ENCODE measurements at places on chromosomes 1 and 21. TPM values are rescaled to one million over a fixed set of nuclear protein-coding genes. Genes with fewer than 3 reads are reported as not detected.

FYB2 gene
- not detected for total RNA-seq

LRRN2 gene
- total RNA-seq = not detected

GRCh38 chr1:22216966-22217365 lies 74.1 kb upstream of the WNT4 start:
- no peak for DNase-seq

KIAA1614 gene
- 1.7 TPM for total RNA-seq

- DNase-seq = no peak
These were observed 622.0 kb upstream of the BRINP3 start for GRCh38 chr1:191099696-191100095.

FOXO6 gene
- not detected for total RNA-seq

DNA sequence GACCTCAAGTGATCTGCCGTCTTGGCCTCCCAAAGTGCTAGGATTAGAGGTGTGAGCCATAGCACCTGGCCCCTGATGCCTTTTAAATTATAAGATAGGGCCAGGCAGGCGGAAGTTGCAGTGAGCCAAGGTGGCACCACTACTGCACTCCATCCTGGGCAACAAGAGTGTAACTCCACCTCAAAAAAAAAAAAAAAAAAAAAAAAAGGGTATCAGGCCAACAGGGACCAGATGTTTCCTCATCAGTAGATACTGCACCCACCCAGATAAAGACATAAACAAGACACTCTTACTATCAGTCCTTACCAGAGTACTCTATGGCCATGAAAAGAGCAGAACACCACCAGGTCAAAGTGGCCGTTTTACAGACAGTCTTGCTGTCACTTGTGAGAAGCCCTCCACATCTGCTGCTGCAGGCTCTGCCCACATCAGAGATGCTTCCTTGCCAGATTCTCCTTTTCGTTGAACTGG lies 3.3 kb downstream of the C21orf58 start:
- DNase-seq = no peak

KRTAP7-1 gene
- not detected for total RNA-seq

- peak; percentile 42 for DNase-seq
These were observed 720 bp upstream of the TMCC2 start for GRCh38 chr1:205226868-205227583.

DNA sequence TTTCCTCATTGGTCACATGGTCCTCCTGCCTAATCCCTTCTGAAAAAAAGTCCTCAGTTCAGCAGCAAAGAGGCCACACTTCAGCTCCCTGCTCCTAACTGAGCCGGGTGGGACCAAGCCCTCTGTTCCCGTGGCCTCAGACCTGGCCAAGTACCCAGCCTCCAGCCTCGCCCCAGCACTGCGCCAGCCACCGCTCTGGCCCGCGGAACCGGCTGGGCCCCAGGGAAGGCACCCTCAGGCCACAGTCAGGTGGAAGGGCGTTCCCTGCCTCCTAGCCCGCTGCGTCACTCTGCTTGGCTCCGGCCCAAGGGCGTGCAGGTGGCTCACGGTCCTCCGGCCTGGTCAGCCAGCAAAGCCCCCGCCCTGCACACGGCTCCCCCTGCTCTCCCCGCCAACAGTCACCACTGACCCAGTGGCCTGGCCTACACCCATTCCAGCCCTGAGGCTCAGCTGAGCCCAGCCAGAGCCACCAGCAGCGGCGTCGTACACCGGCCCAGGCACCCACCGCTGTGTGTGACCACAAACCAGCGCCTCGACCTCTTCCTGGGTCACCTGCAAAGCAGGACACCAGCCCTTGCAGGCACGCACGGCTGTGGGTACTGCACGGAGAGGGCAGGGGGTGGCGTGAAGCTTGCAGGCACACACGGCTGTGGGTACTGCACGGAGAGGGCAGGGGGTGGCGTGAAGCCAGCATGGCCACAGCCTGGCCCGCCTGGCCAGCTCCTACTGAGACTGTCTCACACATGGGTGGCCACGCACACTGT lies 19.4 kb downstream of the NADK start:
- no peak for DNase-seq

HTR1D gene
- total RNA-seq = not detected

GRCh38 chr1:113185463-113186104 lies 112.6 kb downstream of the LRIG2 start:
- no peak for DNase-seq

GRCh38 chr1:112628516-112628915 lies 8.9 kb downstream of the CAPZA1 start:
- DNase-seq = no peak

DNA sequence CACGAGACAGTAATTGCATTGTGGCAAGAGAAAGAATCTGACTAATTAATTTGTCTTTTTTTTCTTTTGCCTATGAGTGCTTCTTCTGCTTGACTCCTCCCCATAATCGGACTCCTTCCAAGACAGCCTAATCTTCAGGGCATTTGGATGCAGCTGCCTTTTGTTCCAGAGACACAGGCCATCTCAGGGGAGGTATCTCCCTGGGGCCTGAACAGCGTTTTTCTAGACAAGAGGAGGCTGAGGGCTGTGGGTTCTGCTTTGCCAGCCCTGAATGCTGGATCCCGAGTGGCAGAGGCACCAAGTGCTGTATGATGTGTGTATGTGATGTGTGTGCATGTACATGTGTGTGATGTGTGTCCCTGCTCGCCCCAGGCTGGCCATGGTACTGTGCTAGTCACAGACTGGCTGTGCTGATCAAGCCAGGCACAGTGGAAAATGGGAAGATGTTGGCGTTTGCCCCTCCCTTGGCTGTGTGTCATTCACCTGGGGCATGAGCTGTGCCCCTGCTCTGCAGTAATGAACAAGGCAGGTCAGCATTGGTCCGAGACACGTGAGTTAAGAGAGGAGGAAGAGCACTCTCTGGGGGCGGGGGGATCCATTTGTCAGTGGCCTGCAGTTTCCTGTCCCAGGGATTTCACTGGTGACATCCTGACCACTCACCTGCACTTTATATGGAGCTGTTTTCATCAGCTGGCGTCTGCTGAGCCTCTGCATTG lies 77.2 kb downstream of the ADARB1 start:
- DNase-seq = peak; percentile 24

Measured in RPMI7951 (cell line).